ENCODE measurements at places on chromosomes 7 and 10.

GRCh38 chr10:112352044-112352443 is 21.9 kb upstream of the ACSL5 start:
- H3K36me3 ChIP-seq = no peaks in the 10 kb centered on the region
- H3K4me1 ChIP-seq = no peaks in the 10 kb centered on the region
- H3K27me3 ChIP-seq = no peaks in the 10 kb centered on the region
- no peak overlapping the region for H3K4me3 ChIP-seq
- no peak overlapping the region for H3K27ac ChIP-seq

GRCh38 chr7:158186864-158187693 is 400.5 kb downstream of the PTPRN2 start:
- no peaks in the 10 kb centered on the region for H3K36me3 ChIP-seq
- peaks cover 11% of the 10 kb centered on the region for H3K27me3 ChIP-seq
- no peaks in the 10 kb centered on the region for H3K4me1 ChIP-seq

- no peak for DNase-seq
- H3K27ac ChIP-seq = no peak overlapping the region
- H3K4me1 ChIP-seq = no peaks in the 10 kb centered on the region
- H3K36me3 ChIP-seq = no peaks in the 10 kb centered on the region
Observed at GRCh38 chr10:33803248-33803647, 468.8 kb upstream of the NRP1 start.

DNA sequence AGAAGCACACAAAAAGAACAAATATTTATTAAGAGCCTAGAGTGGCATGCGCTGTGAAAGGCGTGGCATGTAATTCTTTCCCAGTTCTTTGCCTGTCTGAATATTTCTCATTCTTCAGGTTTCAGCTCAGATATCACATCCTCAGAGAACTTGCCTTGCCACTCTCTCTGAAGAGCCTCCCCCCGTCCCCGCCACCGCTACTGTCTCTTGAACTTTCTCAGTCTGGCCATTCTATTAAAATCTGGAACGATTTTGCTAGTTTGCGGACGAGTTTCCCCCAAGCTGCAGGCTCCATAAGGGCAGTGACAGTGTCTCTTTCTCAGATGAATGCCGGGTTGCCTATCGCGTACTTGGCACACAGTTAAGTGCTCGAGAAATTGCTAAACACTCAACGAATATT is 787 bp upstream of the PLEKHA1 start:
- peaks cover 35% of the 10 kb centered on the region for H3K4me1 ChIP-seq
- DNase-seq = no peak
- H3K27me3 ChIP-seq = peaks cover 29% of the 10 kb centered on the region

- DNase-seq = no peak
- no peaks in the 10 kb centered on the region for H3K4me1 ChIP-seq
- H3K27me3 ChIP-seq = peaks cover 13% of the 10 kb centered on the region
- no peak overlapping the region for H3K4me3 ChIP-seq
- no peak overlapping the region for H3K27ac ChIP-seq
- H3K36me3 ChIP-seq = no peaks in the 10 kb centered on the region
Observed at GRCh38 chr10:94076325-94076841, 82.7 kb downstream of the PLCE1 start.

DNA sequence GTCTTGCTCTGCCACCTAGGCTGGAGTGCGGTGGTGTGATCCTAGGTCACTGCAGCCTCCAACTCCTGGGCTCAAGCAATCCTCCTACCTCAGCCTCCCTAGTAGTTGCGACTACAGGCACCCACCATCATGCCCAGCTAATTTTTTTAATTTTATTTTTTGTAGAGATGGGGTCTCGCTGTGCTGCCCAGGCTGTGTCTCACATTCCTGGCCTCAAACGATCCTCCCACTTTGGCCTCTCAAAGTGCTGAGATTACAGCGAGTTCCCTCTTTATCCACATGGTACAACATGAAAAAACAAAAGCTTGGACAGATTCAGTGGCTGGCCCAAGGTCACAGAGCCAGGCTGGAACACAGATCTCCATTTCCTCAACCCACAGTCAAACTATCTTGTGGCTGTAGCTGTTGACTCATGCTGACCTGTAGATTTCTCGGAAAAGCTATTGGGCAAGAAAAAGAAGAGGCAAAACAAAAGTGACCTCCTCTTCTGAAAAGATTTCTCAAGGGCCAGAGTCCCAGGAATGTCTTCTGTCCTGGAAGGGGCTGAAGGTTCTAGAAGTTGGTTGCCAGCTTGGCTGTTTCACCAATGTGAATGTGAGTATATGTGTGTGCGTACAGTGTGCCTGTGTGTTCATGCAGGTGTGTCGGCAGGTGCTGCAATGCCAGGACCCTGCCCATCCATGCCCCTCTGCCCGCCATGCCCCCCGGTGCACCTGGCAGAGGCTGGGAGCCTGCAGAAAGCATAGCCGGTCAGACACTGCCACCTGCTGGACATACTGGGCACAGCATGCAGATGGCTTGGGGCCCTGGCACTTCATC is 28.4 kb downstream of the TMEM130 start:
- H3K27ac ChIP-seq = no peak overlapping the region
- no peak overlapping the region for H3K4me3 ChIP-seq
- no peaks in the 10 kb centered on the region for H3K36me3 ChIP-seq
- peak; percentile 85 for DNase-seq
- peaks cover 18% of the 10 kb centered on the region for H3K27me3 ChIP-seq

All from activated T-cell treated with anti-CD3 and anti-CD28 coated beads, Interleukin-2, amount 50 U/mL, for 24 hours (primary cell).